HFF-Myc (cell line): ENCODE measurements at places on chromosomes 4 and X.

DNA sequence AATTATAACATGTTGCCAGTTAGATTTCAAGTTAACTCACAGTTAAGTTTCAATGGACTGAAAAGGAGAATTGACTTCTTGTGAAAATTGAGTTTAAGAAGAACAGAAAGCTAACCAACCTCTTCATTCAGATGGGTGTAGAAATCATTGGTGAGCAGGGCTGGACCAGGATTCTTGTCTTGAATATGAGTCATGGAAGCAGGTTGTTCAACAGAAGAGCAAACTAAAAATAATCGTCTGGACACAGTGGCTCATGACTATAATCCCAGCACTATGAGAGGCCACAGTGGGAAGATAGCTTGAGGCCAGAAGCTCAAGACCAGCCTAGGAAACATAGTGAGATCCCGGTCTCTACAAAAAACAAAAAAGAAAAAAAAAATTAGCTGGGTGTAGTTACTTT lies 98.2 kb downstream of the ARSJ start:
- DNase-seq = no peak

GRCh38 chr4:93513851-93514250 lies 314.7 kb upstream of the ATOH1 start:
- DNase-seq = no peak

DNA sequence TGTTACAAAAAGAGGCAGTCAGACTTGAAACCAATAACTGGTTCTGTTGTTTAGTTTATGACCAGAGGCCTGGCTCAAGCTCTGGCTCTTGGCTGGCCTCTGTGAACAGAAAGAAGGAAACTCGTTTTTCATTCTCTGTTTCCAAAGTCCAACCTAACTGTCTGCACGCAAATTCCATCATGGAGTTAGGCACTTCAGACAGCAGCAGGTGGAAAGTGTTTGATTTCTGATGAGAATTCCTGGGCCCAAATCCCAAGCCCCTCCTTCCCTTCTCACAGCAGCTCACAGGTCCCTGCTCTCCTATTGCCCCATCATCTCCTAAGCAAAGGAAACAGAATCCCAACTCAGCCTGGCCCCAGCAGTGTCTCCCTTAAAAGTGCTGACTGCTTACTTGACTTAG lies 42.8 kb upstream of the FGF16 start:
- no peak for DNase-seq

DNA sequence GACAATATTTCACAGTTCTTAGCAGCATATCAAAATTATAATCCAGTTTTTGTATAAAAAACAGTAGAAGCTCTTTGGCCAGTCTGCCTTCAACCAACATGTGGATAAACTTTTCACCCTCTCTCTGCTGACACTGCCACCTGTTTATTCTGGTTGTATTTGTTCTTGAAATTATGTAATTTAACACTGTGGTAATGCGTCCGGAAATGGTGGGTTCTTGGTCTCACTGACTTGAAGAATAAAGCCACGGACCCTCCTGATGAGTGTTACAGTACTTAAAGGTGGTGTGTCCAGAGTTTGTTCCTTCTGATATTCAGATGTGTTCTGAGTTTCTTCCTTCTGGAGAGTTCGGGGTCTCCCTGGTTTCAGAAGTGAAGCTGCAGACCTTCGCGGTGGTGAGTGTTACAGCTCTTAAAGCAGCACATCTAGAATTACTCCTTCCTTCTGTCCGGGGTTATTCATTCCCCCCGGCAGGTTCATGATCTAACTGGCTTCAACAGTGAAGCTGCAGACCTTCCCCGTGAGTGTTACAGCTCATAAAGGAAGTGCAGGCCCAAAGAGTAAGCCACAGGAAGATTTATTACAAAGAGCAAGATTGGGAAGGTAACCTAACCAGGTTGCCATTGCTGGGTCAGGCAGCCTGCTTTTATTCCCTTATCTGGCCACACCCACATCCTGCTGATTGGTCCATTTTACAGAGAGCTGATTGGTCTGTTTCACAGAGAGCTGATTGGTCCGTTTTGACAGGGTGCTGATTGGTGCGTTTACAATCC lies 15.7 kb downstream of the FAM184B start:
- no peak for DNase-seq
